ENCODE measurements at places on chromosomes 2 and 18. TPM values are rescaled to one million over a fixed set of nuclear protein-coding genes. Genes with fewer than 3 reads are reported as not detected.

GBX2 gene
- not detected for total RNA-seq

TRIP12 gene
- 262 TPM for total RNA-seq

DNA sequence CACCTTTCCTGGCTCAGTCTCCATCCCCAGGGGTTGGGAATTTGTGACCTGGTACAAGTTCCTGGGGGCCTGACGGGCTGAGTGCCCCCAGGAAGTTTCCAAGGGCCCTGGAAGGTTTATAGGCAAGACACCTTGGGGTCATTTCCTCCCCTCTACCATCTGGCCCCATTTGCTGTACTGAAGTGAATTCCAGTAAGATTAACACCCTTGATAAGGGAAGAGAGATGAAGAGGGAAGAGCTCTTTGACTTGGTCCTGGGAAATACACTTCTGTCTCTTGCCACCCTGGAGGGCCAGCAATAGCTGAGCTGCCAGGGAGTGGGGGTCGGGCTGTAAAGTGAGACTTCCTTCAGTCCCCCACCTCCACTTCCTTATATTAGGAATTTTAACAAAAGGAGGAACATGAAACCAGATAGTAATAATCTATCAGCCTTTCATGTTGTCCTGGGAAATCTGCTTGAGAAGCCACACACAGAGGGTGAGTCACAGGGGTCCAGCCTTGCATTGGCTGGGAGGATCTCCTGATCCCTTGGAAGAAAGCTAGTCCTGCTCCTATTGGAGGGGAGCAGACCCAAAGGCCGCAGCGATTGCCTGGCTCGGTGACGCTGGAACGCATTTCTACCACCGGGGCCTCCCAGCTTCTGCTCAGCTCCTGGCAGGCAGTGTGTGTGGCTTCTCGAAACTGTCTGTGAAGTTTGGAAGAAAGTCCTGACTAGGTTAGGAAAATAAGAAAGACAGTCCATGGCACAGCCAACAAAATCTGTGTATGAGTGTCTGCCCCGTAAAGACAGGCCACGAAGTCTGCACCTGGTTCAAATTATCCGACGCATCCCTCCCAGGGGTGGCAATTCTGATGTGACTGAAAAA is 87.3 kb downstream of the ACAA2 start:
- DNase-seq = no peak

DNA sequence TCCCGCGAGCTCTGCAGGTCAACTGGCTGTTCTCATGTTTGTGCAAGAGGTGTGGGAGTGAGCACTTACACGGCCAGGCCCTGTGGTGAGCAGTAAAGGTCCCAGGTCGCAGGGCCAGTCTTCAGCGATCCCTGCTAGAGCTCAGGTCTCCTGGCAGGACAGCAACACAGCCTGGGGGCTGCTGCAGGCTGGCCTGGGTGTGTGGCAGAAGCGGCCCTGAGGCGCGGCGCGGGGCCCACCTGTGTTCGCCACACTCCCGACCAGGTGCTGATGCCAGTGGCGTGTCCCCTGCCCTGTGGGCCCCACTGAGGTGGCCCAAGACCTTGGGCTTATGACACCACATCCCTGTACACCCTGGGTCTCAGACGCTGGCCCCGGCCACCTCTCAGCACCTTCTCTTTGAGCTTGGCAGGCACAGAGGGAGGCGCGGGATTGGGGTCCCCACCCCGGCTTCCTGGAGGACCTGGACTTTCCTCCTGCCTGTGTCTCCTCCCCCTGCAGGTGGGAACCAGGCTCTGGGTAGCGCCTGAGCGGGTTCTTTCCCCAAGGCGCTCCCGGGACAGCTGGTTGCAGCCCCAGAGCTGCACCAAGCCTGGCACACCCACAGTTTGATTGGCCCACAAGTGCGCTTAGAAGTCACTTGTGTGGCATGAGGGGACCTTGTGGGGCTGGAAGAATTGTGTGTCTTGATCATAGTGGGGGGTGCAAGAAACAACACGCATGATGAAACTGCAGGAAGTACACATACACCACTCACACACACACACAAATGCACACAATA is 59.2 kb downstream of the TWIST2 start:
- no peak for DNase-seq

DNA sequence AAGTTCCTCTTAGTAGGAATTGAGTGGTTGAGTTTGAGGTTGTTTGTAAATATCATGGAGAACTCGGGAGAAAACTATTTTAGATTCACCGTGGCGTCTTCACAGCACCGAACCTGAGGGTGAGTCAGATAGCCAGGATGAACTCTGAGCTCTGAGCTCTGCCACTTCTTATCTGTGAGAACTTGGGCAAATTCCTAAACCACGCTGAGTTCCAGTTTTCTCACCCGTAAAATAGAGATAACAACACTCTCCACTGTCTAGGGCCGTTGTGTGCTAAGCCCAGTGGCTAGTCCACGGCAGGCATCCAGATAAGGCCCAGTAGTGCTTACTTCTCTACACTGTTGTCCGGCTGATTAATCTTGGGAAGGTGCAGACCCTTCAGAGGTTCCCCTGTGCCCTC is 7.0 kb downstream of the KIF5C start:
- no peak for DNase-seq

Data from activated naive CD4-positive, alpha-beta T cell treated with anti-CD3 and anti-CD28 coated beads, Interleukin-2, amount 50 U/mL, for 72 hours (primary cell).